MV-4-11 (cell line): ENCODE measurements at places on chromosomes 1 and 21.

DNA sequence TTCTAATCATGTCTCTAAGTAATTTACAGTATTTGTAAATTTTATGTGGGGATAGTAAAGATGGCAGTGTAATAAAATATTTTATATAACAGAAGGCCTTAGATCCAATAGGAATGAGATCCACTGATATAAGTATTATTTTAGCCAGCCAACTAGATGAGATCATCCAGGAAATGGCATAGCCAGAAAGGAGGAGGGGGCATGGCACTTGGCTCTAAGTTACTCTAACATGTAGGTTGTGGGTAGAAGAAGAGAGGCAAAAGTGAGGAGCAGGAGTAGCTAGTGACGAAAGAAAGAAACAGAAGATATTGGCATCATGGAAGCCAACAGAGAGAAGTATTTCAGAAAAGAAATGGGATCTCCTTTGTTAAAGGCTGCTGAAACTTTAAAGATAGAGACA, 426.1 kb downstream of the PTPRC start:
- no peak for DNase-seq

GRCh38 chr1:93581917-93582850, 99.5 kb downstream of the BCAR3 start:
- DNase-seq: no peak

GRCh38 chr1:41580021-41580420, 95.5 kb upstream of the EDN2 start:
- DNase-seq: no peak

- DNase-seq: no peak
Observed at GRCh38 chr1:24972221-24972914, 42.3 kb upstream of the RUNX3 start.

GRCh38 chr1:23799570-23800399, 769 bp downstream of the GALE start:
- peak; percentile 18 for DNase-seq

DNA sequence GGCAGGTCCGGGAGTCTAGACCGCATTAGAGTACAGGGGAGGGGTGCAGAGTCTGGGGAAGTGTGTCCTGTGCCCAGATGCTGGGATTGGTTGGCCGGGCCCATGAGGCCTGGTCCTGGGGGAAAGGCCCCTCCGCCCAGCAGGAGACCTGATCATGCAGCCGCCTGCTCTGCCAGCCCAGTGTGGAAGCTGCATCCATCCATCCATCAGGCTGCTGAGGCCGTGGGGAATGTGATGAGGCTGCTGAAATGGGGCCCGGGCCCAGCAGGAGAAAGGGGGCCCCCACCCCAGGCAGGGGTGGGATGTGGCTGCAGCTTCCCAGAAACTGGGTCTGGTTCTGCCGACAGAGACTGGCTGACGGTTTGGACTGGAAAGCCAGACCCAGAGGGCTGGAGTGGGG, 37.2 kb downstream of the EPHA2 start:
- no peak for DNase-seq

GRCh38 chr21:42733037-42733627, 79.7 kb downstream of the PDE9A start:
- DNase-seq: no peak
